SJSA1 (cell line): ENCODE measurements at places on chromosomes 12 and 14.

DNA sequence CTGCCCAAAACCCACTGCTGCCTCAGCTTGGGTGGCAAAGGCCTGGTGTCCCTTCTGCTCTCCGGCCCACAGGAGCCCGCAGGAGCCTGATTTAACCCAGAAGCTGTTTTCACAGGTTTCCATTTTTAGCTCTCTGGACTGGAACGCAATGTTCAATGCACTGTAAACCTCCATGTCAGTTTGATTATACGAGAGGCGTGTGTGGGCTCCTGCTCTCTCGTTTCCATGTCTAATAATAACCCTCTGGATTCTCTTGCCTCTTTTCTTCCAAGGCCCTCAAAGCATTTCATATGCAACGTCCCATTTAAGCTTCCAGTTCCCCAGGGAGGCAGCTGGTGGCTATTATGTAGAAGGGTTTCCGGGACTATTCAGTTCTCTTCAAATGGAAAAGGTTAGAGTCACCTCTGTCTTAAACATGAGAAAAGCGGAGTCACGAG is 161.1 kb downstream of the SUDS3 start:
- no peak for DNase-seq

- DNase-seq = no peak
These were observed 8.6 kb downstream of the DHX37 start for GRCh38 chr12:124980098-124980892.

DNA sequence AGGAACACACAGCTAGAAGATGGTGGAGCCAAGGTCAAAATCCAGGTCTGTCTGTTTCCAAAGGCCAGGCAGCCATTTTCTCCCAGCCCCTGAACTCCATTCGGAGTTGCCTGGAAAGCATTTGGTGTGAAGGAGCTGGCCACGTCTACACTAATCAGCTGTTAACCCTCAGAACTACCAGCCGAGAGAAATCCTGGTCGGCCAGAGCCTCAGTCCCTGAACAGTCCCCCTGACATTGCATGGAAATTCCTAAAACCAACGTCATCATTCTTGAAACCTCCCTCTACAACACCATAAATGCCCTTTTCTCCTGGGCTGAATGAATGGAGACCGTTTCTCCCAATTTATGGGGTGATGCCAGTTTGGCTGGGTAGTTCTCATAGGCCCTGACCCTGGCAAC is 245.6 kb downstream of the SLC41A2 start:
- no peak for DNase-seq

DNA sequence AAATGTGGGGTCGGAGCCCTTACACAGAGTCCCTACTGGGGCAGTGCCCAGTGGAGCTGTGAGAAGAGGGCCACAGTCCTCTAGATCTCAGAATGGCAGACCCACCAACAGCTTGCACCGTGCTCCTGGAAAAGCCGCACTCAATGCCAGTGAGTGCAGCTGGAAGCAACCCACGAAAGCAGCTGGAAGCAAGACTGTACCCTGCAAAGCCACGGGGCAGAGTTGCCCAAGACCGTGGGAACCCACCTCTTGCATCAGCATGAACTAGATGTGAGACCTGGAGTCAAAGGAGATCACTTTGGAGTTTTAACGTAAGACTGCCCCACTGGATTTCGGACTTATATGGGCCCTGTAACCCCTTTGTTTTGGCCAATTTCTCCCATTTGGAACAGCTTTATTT is 12.3 kb downstream of the GTF2A1 start:
- DNase-seq = no peak

GRCh38 chr12:108821407-108822397 is 35.7 kb downstream of the SSH1 start:
- DNase-seq = no peak

DNA sequence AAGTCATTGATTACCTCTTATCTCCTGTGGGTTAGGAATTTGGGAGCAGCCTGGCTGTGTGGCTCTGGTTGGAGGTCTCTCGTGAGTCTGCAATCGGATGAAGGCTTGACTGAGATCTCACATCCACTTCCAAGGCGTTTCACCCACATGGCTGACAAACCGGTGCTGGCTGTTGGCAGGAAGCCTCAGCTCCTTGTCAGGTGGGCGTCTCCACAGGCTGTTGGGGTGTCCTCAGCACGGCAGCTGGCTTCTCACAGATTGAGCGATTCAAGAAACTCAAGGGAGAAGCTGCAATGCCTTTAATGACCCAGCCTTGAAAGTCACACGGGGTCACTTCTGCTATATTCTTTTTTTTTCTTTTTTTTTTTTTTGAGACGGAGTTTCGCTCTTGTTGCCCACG is 28.6 kb upstream of the CORO1C start:
- DNase-seq = no peak

DNA sequence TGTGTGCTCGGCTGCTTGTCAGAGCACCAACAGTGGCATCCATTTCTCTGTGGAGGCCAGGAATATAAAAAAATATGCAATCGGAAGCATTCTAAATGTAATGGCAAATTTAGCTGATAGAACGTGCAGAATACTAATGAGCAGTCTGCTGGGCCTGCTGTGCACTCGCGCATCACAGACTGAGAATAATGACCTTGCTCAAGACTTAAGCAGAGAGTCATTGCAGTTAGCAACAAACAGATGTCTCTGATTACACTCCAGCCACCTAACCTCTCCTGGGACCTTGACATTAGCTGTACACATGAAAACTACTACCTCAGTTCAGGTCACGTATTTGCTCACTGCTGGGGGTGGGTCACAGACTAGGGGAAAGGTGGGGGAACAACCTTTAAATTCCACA is 269.2 kb upstream of the DAAM1 start:
- no peak for DNase-seq

- no peak for DNase-seq
These were observed 23.3 kb upstream of the HMGA2 start for GRCh38 chr12:65800937-65801336.

- no peak for DNase-seq
These were observed 47.2 kb downstream of the MYO1H start for GRCh38 chr12:109394891-109395290.

DNA sequence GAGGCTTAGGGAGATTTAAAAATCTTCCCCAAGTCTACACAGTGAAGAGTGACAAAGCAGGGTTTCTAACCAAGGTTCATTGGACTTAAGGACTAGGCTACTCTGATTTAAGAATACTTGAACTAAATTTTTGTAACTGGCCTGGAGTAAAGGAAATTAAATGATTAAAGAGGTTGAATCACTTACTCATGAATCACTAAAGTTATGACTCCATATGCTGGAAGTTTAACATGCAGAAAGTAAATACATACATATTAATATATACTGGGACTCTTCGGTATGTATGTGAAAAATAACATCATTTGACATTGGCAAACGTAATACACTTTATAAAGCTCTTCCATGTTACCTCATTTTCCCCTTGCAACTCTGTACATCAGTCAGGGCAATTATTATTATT is 322.9 kb downstream of the KCNH5 start:
- DNase-seq = no peak

DNA sequence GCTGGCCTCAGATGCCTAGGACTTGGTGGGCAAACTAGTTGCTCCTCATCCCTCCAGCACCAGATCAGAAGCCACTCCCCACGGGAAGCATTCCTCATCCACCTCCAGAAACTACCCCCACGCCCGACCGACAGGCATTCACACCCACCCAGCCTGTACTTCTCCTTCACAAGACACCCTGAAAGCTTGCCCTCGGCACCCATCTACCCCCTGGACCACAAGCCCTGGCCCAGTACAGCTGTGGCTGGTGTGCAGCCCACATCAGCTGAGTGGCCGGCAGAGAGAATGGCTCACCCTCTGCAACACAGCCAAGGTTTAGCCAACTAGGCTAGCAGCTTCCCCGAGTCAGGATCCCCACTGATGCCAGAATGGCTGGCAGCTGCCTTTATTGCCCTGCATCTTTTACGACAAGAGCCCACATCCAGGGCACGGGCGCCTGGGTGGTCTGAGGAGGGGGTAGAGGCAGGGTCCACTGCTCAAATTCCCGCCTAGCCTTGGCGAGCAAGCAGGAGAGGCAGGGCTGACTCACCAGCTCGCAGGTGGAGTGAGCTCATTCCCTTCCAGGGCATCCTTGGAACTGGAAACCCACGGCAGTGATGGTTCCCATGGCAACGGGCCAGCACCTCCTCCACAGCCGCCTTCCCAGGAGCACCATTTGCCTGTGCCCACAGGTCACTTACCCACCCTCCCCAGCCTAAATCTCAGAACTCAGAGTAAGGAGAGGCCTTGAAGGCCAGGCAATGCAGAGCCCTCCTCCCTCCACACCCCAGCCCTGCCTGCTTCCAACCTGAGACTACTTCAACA is 17.1 kb downstream of the ACTN1 start:
- DNase-seq = peak; percentile 48

- no peak for DNase-seq
These were observed 12.8 kb downstream of the ZFYVE1 start for GRCh38 chr14:73014105-73014504.

DNA sequence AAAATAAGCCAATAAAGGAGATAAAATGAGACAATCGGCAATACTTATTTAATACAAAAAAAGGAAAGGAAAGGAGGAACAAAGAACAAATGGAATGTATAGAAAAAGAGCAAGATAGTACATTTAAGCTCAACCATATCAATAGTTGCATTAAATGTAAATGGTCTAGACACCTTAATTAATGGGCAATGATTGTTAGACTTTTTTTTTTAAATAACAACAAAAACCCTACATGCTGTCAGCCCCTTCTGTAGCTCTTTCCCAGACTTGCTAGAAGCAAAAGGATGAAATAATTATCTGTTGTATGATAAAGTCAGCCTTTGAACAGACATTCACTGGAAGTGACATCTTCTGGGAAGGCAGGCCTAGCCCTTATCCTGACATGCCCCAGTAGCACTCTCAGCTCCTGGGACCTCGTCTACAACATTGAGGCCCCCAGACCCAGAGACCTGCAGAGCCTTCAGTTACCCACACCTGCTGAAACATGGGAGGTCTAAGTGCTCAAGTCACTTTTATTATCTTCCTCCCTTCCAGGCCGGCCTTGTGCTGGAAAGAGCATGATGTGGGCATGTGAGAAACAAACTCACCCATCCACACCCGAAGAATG is 13.4 kb downstream of the SIVA1 start:
- DNase-seq = no peak

- DNase-seq = no peak
These were observed 1.1 kb upstream of the RHOF start for GRCh38 chr12:121794534-121795033.

GRCh38 chr12:129339336-129339735 is 486.1 kb downstream of the GLT1D1 start:
- no peak for DNase-seq

DNA sequence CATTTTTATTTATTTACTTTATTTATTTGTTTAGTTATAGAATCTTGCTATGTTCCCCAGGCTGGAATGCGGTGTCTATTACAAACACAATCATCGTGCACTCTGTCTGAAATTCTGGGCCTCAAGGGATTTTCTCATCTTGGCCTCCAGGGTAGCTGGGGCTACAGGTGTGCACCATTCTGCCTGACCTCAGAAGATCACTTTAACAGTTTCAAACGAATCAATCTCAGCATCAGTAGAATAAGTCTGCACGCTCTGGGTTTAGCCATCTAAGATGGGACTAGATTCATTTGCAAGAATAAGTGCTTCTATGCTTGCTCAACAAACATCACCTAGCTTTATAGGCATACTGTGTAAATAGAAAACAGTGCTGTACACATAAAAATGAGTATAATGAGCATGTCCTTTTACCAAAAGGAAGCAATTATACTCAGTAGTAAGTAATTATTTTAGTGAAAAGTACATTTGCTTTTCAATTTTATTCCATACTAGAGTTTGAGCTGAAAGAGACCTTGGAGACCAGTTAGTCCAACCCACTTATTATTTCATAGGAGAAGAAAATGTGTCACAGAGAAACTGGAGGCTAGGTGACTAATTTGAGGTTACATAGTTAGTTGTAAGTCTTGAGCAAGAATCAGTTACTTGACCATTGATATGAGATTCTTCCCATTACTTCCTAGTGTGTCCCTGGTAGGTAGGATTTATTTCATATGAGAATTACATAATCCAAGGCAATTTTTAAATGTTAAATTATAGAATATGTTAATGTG is 456.5 kb upstream of the LMO3 start:
- DNase-seq = no peak

DNA sequence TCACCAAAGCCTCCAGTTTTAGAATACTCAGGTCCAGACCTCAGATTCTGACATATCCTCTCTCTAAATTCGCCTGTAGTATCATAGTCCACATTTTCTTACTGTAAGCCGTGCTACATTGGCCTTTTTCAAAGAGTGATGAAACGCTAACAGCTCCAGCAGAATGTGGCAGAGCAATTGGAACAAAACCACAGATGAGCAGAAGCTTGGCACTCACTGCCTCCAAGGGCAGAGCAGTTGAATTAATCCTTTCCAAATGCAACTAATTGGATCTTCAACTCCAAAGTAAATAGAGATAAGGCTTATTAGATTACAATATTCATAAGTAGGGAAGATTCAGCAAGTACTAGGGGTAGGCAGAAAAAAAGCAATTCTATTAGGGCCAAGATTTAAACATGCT is 128.3 kb downstream of the SLC35F4 start:
- no peak for DNase-seq

DNA sequence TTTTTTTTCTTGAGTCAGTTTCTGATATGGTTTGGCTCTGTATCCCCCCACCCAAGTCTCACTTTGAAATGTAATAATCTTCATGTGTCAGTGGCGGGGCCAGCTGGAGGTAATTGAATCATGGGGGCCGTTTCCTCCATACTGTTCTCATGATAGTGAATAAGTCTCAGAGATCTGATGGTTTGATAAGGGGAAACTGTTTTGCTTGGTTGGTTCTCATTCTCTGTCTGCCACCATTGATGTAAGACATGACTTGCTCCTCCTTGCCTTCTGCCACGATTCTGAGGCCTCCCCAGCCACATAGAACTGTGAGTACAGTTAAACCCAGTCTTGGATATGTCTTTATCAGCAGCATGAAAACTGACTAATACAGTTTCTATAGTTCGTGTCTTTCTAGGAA is 42.9 kb downstream of the WNK1 start:
- no peak for DNase-seq

- DNase-seq = no peak
These were observed 17.4 kb upstream of the LYZ start for GRCh38 chr12:69330475-69331473.

GRCh38 chr14:101460986-101461750 is 100.1 kb upstream of the DIO3 start:
- DNase-seq = peak; percentile 22

DNA sequence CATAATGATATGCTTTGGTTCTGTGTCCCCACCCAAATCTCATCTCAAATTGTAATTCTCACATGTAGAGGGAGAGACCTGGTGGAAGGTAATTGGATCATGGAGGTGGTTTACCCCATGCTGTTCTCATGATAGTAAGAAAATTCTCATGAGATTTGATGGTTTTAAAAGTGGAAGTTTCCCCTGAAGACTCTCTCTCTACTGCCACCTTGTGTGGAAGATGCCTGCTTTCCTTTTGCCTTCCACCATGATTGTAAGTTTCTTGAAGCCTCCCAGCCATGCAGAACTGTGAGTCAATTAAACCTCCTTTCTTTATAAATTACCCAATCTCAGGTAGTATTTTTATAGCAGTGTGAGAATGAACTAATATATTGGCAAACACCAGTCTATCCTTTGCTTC is 260.4 kb upstream of the PPFIA2 start:
- no peak for DNase-seq

GRCh38 chr12:121892673-121893561 is 4.3 kb downstream of the PSMD9 start:
- no peak for DNase-seq

- peak; percentile 25 for DNase-seq
These were observed 6.8 kb downstream of the GIT2 start for GRCh38 chr12:109989380-109989779.
